Stimulated activated effector memory CD8-positive, alpha-beta T cell treated with anti-CD3 and anti-CD28 coated beads, Interleukin-12 subunit alpha, Interleukin-12 subunit beta, amount 100 ng/mL, for 72 hours (primary cell): ENCODE measurements at places on chromosomes 13 and 19.

DNA sequence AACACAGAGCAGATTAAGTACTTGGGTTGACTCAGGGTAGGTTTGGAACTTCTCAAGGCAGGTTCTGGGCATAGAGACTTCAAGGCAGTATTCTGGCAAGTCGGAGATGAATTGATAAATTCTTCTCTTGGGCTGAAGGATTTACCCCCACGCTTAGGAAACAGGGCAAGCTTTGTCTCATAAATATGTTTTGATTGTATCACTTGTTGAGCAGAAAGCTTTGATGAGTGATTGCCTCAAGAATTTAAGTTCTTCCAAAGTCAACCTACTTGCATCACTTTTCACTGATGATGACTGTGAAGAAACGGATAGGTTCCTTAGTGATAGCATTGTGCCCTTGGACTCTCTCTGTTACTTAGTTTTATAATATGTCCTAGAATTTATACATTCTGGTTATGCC, 258.6 kb upstream of the DACH1 start:
- no peak for DNase-seq

DNA sequence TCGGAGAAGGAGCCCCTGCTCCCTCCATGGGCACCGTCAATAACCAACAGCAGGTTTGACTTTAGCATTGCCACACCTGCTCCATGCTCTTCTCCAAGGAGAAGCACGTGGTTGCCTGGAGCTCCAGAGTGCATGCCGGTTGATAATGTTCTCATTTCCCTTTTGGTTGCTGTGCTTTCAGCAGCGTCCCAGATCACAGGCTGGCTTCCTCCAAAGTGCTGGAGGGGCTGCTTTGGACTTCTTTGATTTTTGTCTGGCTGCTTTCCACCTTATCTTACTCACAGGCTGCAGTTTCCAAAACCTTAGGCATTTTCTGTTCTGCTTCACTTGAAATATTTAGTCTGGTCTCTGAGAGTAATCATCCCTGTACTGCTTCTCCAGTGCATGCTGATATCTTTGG, 123.8 kb upstream of the IRS2 start:
- no peak for DNase-seq

DNA sequence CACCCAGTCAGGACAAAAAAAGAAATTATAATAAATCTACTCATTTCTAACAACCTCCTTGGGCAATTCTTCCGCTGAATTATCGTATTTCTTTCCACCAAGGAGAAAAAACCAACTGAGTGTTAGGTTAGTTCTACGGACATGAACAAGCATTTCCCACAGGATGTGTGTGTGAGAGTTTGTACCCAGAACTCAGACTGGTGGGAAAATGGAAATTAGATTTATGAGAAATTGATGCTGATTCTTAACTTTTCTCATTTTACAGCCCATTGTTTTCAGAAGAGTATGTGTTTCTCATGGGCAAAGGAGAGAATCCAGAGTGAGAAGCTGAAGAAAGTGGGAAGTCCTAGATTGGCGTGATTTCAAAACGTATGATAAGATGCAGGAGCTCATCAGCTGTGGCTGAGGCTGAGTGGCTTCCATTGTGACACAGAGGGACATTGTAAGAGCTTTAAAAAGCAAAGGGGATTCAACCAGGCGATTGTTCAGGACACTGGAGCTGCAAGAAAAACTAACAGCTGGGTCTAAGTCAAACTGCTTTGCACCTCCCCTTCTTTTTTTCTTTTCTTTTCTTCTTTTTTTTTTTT, 184.7 kb upstream of the ARGLU1 start:
- DNase-seq, result no peak

DNA sequence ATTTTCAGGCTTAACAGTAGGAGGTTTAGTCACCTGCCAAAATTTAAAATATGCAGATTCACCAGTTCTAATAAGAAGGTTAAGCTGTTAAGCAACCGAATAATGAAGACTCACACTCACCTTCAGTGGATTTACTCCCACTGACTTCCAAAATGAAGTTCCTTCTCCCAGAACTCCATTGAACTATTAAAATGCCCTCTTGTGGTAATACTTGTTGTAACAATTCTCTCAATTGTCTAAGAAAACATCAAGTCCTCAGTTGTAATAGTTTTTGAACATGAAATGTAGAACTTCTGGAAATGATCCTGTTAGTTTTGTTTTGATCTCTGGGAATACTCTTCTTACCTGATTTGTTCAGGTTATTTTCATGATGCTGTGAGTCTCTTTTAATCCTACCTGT, 522.0 kb upstream of the ATXN8OS start:
- no peak for DNase-seq

DNA sequence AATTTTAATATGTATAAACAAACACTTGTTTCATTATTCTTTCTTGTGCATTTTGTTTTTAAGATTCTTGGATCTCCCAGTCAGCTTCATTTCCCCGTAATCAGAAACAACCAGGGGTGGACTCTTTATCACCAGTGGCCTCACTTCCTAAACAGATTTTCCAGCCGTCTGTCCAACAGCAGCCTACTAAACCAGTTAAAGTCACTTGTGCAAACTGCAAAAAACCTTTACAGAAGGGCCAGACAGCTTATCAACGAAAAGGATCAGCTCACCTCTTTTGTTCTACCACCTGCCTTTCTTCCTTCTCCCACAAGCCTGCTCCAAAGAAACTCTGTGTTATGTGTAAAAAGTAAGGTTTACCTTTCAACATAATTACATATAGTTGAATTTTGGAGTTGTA, 44.3 kb downstream of the ZMYM2 start:
- DNase-seq, result no peak

GRCh38 chr19:55300886-55301458, 17.2 kb downstream of the BRSK1 start:
- DNase-seq, result no peak

DNA sequence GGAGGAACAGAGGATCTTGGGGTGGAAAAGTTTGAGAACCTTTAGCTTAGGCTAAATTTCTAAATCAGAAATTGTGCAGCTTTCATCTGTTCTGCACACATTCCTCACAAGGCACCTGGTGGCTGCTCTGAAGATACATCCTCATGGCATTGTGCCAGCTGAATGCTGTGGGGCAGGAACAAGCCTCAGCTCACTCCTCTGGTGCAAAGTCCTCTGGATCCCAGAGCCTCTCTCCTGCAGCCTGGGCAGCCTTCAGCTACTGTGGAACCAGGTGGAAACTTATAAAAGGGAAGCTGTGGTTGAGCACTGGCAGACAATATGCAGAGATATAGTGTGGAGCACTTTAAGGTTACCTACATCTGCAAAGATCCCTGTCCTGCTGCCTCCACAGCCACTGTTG, 72.3 kb downstream of the KCTD12 start:
- DNase-seq, result no peak

- no peak for DNase-seq
Measured at GRCh38 chr13:87498681-87499080, 172.5 kb upstream of the SLITRK5 start.

GRCh38 chr19:18464646-18465045, 26.7 kb upstream of the ISYNA1 start:
- no peak for DNase-seq

GRCh38 chr13:28356561-28357021, 138.3 kb downstream of the FLT1 start:
- no peak for DNase-seq

DNA sequence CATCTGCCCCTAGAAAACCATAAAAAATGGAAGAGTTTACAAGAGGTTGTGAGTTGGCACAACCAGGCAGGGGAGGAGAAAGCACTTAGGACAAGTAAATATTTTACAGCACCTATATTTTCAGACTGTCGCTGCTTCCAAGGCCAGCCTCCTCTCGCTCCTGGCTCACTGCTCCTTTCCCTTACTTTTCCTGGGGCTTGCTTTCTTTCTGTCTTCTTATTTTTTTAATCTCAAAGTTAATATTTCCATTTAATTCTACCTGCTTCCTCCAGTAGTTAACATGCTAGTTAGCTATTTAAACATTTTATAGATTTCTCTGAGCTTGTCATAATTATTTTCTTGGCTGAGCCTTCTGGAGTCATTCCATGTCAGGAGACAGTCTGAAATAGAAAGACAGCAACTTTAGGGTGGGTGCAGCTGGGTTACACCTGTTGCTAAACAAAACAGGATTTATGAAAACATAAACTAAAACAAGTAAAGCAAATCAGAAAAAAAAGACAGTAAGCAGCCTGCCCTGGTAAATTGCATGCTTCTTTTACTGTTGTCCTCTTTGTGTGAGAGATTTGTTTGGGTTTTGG, 330.1 kb downstream of the DLEU7 start:
- DNase-seq, result no peak

- DNase-seq, result no peak
Measured at GRCh38 chr13:79602936-79603335, 122.0 kb downstream of the NDFIP2 start.

DNA sequence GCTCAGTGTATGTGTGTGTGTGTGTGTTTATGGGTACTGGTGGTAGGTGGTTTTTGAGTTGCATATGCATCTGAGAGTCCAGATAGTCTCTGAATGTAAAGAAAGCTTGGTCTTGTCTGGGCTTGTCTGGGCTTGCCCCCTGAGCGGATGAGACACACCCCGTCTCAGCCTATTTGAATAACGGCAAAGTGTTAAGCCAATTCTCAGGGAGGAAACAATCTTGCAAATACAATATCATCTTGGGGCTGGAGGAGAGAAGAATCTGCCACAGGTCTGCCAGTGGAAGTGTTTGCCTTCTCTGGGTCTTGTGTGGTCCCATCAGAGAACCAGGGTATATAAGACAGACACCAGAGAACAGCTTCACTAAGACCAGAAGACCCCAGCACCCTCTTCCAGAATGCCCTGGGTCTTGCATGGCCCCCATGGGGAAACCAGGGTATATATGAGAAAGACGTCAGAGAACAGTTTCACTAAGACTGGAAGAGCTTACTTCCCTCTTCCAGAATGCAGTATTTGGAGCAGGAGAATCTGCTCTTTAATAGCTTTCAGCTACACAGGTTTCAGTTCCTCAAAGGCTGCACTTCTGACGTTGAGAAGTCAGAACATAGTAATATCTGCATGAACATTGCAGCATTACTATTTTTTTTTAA, 13.3 kb downstream of the CD70 start:
- DNase-seq, result no peak

- DNase-seq, result no peak
Measured at GRCh38 chr13:72230131-72230530, 363.1 kb upstream of the DACH1 start.

GRCh38 chr13:109899316-109899715, 112.9 kb upstream of the IRS2 start:
- no peak for DNase-seq

- no peak for DNase-seq
Measured at GRCh38 chr19:55223291-55224037, 5.1 kb downstream of the TMEM86B start.

- DNase-seq, result no peak
Measured at GRCh38 chr13:105016266-105016665, 1519.2 kb downstream of the EFNB2 start.

- DNase-seq, result no peak
Measured at GRCh38 chr13:24742294-24742693, 21.7 kb upstream of the RNF17 start.

- no peak for DNase-seq
Measured at GRCh38 chr13:113934576-113934975, 39.3 kb downstream of the C13orf46 start.

DNA sequence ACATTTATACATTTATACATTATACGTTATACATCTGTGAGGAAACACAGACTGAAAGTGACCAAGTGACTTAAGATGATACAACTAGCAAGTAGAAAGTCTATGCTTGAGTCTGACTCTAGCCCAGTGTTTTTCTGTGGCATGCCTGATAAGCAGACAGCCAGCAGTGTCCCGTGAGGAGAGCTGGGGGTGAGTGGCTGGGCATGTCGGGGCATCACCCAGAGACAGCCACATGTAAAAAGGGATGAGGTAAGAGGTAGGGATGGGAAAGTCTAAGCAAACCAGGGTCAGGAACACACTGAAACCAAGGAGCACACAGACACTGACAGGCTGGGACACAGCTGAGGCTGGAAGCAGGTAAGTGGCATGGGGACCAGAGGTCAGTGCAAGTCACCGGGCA, 333.2 kb downstream of the FOXO1 start:
- DNase-seq, result no peak

- DNase-seq, result no peak
Measured at GRCh38 chr19:6185093-6185834, 49.8 kb downstream of the ACSBG2 start.

DNA sequence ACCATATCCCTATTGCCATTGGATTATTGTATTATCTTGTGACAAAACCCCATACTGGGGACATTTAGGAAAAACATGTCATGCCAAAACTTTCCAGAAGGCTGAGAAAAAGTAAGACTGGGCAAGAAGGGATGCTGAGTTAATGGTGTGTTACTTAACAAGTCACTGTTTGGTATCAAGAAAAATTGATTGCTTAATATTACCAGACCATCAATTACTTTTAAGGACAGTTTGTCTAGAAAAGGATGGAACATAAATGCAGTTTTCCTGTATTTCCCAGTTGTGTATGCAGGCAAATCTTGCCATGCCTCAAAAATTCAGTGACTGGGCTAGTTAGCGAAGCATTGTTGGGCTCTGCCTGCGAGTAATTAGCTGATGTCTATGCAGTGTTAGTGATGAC, 705.6 kb upstream of the MIR17HG start:
- DNase-seq, result no peak

DNA sequence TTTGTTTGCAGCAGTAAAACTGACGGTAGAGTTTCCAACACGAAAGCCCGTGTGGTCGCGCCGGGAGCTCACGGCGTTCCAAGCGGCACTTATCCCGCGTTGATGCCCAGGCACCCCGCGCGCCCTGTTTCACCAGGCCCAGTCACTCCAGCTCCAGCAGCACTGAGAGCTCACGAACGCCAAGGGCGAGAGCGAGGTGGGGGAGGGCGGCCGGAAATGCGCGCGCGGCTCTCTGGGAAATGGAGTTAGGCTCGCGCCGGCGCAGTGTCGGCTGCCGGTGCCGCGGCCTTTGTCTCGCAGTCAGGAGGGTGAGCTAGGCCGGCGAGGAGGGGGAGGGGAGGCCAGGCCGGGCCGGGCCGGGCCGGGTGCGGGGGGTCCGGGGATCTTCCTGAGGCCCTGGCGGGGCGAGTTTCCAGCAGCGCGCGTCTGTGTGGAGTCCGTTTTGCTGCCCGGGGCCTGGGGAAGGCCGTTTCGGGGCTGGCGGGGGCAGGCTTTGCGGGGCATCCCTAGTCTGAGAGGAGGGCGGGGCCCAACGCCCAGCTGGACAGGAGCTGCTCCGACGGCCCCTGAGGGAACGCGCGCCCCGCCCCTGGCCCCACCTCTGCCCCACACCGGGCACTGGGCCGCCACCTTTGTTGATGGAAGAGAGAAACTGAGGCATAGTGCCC, at the start of gene ZNF135:
TSS of gene ZNF135 (plus strand) at position 280 of the 668 bp plus-strand sequence. CDS start 721 bp downstream, outside the sequence.
- no peak for DNase-seq

DNA sequence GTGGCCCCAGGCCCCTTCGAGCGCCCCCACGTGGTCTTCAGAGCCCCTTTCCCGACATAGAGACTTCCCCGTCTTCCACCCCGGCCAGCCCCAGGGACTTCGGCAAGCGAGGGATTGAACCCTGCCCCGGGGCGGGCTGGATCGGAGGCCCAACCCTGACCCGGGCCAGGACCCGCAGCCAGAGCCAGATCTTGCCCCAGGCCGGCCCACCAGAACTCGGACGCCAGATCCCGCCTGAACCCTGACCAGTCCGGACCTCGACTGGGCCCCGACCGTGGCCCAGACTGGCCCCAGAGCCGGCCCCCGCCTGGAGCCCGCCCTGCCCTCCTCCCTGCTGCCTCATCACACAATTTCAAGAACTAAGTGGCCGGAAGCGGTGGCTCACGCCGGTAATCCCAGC, 253 bp upstream of the TPTE2 start:
- DNase-seq, result no peak

- no peak for DNase-seq
Measured at GRCh38 chr13:28753208-28753892, 34.6 kb upstream of the SLC46A3 start.
